ENCODE measurements at places on chromosomes 4 and X. TPM values are rescaled to one million over a fixed set of nuclear protein-coding genes. Genes with fewer than 3 reads are reported as not detected.
A peak's percentile ranks its signal among the peaks of the same experiment; 100 is the strongest.

DNA sequence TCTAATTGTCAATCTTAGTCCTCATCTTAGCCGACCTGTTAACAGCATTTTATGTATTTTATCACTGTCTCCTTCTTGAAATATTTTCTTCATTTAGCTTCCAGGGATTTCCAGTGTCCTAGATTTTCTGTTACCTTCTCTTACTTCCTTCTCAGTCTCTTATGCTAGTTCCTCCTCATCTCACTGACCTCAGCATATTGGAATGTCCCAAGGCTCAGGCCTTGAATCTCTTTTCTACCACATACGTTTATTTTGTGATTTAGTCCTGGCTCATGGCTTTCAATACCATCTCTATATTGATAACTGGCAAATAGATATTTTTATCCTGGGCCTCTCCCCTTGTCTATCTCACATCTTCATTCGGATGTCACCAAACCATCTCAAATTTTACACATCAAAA is 61.1 kb downstream of the IQCM start:
- no peaks in the 10 kb centered on the region for H3K4me1 ChIP-seq
- H3K27me3 ChIP-seq = no peaks in the 10 kb centered on the region
- H3K36me3 ChIP-seq = no peaks in the 10 kb centered on the region
- no peak overlapping the region for H3K27ac ChIP-seq
- DNase-seq = no peak

- no peak within 1 kb of the TSS for H3K27ac ChIP-seq
- H3K4me1 ChIP-seq = no peaks in the 10 kb centered on the region
- H3K27me3 ChIP-seq = no peaks in the 10 kb centered on the region
- H3K4me3 ChIP-seq = peak within 1 kb of the TSS; percentile 63
These were observed at the start of gene PCDH19 for GRCh38 chrX:100409610-100410590. Gene PCDH19 (minus strand): TSS chrX:100410273. CDS start chrX:100408597, 1,676 bp downstream.

DNA sequence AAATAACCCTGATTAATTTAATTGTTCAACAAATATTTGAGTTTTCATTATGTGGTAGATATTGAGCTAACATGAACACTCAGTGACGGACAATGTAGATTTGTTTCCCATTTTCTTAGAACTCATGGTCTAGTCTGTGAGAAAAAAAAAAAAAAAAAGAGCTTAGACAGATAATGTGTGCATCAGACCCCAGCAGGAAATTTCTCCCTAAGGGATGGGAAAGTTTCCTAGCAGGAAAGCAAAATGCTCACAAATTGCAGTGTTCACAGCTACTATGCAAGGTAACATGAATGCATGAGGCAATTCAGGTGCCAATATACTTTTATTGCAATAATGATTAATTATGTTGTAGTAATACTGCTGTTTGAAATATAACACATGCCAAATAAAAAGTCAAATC is 843.2 kb upstream of the SLIT2 start:
- H3K27me3 ChIP-seq = no peaks in the 10 kb centered on the region
- H3K36me3 ChIP-seq = no peaks in the 10 kb centered on the region
- H3K27ac ChIP-seq = no peak overlapping the region
- H3K4me1 ChIP-seq = no peaks in the 10 kb centered on the region
- DNase-seq = no peak

DNA sequence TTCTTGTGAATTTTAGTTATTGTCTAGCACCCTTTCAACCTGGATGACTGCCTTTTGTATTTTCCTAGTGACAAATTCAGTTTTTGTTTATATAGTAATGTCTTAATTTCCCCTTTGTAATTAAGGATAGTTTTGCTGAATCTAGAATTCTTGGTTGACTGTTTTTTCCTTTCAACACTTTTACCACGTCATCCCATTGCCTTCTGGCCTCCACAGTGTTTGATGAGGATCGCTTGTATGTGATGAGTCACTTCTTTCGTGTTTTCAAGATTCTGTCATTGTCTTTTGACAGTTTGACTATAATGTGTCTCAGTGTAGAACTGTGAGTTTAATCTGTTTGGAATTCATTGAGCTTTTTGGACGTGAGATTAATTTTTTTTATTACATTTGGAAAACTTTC is 30.1 kb downstream of the KDM6A start:
- no peak overlapping the region for H3K27ac ChIP-seq
- no peak overlapping the region for H3K4me3 ChIP-seq
- H3K4me1 ChIP-seq = peaks cover 20% of the 10 kb centered on the region

- H3K27ac ChIP-seq = no peak overlapping the region
- H3K4me3 ChIP-seq = no peak overlapping the region
- H3K4me1 ChIP-seq = no peaks in the 10 kb centered on the region
- H3K27me3 ChIP-seq = no peaks in the 10 kb centered on the region
These were observed 13.0 kb downstream of the PPP1R3F start for GRCh38 chrX:49282647-49283011.

Gene POF1B
- total RNA-seq = 0.81 TPM

Data from thoracic aorta (tissue), 2 donors.